Stimulated activated naive CD4-positive, alpha-beta T cell treated with Interleukin-2 at 50 U/mL for 16 hours (primary cell): ENCODE measurements at places on chromosomes 5 and 9.

- DNase-seq, result no peak
Measured at GRCh38 chr9:136525841-136526499, 19.9 kb downstream of the NOTCH1 start.

GRCh38 chr5:142674531-142675469 is 11.1 kb downstream of the FGF1 start:
- no peak for DNase-seq

GRCh38 chr9:76581731-76582130 is 122.7 kb downstream of the GCNT1 start:
- no peak for DNase-seq

GRCh38 chr5:112960315-112960714 is 16.3 kb upstream of the DCP2 start:
- DNase-seq, result no peak

DNA sequence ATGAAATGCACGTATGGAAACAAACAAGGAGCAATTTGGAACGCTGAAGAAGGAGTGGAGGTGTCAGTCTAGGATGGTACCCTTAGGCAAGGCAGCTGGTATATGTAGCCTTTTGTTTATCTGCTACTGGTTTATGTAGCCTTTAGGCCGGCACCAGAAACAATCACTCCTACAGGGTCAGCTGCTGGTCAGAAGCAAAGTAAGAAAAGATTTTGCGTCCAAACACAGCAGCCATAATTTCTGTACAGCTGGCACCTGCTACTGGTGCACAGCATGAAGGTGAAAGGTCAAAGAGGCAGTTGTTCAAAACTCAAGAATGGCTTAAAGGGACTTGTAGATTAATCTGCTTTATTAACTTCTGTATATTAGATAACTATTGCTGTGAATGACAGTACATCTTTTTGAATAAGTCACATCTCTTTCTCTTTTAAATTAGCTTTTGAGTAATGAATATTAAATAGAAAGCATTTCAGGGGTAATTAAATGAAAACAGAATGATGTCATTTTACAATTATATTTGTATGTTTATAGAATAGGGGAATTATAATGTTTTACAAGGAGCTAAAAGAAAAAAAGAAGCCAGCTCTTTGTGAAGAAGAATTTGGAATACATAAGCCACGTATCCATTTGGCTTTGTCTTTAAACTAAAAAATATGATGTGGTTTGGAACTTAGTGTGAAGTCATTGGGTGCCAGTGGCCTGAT is 33.1 kb upstream of the TLX3 start:
- no peak for DNase-seq

- DNase-seq, result no peak
Measured at GRCh38 chr5:96253140-96253539, 179.9 kb downstream of the PCSK1 start.

DNA sequence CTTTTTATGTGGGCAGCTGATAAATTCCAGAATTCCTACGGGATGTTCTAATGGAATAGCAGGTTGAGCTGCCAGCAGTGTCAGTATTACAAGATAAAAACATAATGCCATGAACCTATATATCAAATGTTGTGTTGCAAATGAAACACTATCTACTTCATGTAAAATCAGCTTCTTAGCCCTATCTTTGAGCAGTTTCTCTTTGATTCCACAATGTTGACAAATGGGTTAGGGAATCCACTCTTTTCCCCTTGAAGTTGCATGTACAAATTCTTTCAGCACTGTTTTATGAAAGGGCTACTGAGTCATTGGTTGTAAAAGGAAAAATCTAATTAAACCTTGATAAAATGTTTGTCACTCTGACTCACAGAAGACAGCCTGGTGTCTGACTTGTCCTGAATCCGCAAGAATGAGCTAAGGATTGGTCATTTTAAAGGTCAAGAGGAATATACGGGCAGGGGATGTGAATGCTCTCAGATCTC is 950.6 kb upstream of the NUDT12 start:
- no peak for DNase-seq

DNA sequence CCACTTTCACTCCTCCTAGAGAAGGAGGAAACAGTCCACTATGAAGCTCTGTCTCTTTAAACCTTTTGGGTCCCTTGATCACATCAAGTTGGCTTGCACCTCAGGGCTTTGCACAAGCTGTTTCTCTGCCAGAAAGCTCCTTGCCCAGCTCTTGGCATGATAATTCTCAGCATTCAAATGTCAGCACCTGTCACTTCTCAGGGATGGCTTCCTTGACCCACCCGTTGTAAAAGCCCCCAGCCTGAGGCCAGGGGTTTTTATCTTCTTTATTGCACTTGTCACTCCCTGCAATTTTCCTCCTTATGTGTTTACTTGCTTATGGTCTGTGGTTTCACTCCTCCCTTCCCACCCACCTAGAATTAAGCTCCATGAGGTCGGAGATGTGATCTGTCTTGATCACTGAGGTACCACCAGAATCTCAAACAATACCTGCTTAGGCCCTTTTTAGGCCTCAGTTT is 200.7 kb upstream of the TBC1D2 start:
- no peak for DNase-seq

GRCh38 chr5:55636177-55636576 is 75.9 kb downstream of the SLC38A9 start:
- DNase-seq, result no peak

DNA sequence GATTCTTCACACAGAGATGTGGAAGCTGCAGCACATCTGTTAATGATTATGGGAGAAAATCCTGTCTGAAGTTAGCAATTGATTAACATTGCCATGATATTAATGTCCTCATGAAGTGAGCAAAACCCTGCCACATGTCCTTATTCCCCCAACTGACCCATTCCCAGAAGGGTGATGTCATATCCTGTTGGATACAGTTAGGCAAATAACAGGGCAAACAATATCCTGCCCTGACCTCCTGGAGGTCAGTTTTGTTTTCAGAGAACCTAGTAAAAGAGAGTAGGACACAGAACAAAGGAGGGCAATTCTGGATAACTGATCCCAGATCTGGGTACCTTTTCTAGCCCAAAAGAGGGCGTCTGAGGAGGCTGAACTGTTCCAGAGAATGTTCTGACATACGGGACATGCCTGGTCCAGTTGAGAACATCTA is 11.0 kb downstream of the ABLIM3 start:
- no peak for DNase-seq

- DNase-seq, result no peak
Measured at GRCh38 chr5:133821311-133821741, 147.1 kb downstream of the C5orf15 start.

DNA sequence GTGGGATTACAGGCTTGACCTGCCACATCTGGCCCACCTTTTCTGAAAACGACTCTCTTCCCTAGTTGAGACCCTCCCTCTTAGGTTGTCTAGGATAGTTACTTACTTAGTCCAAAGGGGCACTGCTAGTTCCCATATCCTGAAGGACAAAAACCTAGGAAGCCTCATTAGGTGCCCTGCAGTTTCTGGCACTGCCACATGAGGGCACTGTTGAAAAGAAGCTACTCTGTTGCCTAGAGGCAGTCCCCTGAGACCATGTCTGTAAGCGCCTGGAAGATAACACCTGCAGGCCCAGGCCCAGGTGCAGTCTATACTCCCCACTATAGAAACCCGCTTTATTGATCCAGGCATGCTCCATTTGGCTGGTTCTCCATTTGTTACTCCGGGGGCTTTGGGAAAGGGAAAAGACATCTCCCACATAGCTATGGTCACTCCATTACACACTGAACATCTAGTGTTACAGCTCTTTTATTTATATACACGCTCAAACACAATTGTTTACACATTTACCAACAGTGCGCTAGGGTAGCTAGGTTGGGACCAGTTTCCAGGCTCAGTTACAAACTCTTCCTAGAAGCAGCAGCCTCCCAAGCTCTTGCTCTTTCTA is 73.4 kb upstream of the PPARGC1B start:
- DNase-seq, result no peak

- DNase-seq, result no peak
Measured at GRCh38 chr5:96679293-96679692, 17.1 kb downstream of the CAST start.

GRCh38 chr5:55030220-55030619 is 6.2 kb downstream of the GZMK start:
- no peak for DNase-seq

GRCh38 chr5:119286511-119287488 is 69.0 kb upstream of the TNFAIP8 start:
- DNase-seq, result no peak

GRCh38 chr9:95264954-95265615 is 52.4 kb downstream of the FANCC start:
- no peak for DNase-seq

GRCh38 chr5:82354543-82354942 is 76.4 kb upstream of the RPS23 start:
- DNase-seq, result no peak

DNA sequence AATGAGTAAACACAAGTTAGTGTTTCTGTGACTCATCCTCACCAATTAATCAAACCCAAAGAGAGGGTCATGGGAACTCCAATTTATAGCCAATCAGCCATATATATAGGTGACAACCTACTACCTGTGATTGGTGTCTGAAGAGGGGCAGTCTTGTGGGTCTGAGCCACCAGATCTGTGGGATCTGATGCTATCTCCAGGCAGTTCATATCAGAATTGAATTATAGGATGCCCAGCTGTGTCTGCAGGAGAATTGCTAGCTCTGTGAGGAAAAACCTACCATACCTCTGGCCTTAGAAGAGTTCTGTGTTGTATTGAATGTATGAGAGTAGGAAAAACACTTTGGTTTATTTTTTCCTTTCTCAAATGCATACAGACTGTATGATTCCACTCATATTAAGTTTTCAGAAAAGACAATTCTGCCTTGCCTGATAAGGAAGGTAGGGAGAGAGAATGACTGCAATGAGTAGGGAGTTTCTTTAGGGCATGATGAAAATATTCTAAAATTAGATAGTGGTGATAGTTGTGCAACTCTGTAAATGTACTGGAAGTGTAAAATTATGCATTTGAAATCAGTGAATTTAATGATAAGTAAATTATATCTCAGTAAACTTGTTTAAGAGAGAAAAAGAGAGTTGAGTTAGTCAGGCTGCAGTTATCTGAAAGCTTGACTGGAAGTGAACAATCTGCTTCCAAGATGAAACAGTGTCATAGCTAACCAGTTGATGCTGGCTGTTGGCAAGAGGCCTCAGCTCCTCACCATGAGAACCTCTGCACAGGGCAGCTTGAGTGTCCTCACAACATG is 274.9 kb downstream of the AUH start:
- DNase-seq, result no peak

DNA sequence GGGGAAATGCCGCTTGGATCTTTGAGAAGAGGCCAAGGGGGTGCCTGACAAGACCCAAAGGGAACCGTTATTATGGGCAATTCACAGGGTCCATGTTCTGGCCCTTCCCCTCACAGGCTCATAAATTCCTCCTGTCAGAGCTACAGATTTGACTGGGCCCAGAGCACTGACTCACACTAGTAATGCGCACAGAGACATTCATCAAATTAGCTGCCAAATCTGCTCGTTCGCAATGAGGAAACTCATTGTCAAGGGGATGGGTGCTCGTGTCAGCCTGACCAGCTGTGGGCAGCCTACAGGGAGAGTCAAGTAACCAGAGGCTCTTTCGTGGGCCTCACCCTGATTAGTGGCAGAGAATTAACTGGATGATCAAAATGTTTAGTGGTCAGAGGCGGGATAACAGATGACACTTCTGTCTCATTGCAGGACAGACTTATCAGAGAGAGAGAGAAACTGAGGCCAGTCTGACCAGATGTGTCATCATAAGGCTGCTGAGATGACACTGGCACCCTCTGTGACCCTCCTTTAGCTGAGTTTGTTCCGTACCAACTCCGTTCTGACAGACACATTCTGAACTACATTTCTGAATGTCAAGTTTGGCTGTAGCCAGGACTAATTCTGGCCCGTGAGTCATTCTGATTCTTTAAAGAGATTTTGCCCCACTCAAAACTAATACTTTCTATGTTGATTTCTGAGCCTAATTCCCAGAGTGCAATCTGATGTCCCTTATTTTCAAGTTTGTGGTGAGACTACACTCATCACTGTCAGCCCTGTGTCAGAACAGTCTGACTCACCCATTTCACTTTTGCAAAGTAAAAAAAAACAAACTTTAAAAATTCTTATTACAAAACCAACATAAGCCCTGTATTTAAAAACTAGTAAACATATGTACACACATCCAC is 377.1 kb downstream of the ACTL7B start:
- DNase-seq, result no peak

DNA sequence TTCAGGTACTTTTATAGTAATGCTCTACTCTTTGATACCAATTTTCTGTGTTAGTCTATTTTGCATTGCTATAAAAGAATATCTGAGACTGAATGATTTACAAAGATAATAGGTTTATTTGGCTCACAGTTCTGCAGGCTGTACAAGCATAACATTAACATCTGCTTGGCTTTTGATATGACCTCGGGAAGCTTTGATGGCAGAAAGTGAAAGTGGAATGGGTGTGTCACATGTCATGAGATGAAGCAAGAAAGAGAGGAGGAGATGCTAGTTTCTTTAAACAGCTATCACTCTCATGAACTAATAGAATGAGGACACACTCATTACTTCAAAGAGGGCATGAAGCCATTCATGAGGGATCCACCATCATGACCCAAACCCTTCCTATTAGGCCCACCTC is 270.9 kb upstream of the IL12B start:
- DNase-seq, result no peak

DNA sequence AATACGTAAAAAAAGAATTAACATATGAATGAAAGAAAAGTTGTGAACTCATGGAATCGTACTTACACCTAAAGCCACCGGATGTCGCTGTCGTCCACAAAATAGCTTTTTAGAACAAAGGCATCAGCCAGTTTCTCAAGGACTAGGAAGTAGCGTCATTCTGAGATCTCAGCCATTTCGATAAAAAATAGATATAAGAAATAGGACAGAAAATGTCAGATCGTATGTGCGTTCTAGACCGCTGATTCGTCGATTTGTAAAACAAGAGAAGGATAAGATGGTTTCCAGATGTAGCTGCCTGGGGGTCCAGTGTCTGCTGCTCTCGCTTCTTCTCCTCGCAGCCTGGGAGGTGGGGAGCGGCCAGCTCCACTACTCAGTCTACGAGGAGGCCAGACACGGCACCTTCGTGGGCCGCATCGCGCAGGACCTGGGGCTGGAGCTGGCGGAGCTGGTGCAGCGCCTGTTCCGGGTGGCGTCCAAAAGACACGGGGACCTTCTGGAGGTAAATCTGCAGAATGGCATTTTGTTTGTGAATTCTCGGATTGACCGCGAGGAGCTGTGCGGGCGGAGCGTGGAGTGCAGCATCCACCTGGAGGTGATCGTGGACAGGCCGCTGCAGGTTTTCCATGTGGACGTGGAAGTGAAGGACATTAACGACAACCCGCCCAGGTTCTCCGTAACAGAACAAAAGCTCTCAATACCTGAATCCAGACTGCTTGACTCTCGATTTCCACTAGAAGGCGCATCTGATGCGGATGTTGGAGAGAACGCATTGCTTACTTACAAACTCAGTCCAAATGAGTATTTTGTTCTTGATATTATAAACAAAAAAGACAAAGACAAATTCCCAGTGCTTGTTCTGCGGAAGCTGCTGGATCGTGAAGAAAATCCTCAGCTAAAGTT is at the start of gene PCDHA10:
Gene PCDHA10 (plus strand): TSS at position 126 of the 903 bp plus-strand sequence. CDS start 152 bp downstream, at position 278.
- DNase-seq, result no peak

- no peak for DNase-seq
Measured at GRCh38 chr5:59164041-59164830, 581.4 kb downstream of the RAB3C start.

- DNase-seq, result no peak
Measured at GRCh38 chr9:107733523-107733894, 243.9 kb upstream of the KLF4 start.

- DNase-seq, result no peak
Measured at GRCh38 chr9:134571326-134571931, 70.2 kb upstream of the COL5A1 start.
